ENCODE measurements at places on chromosomes 2 and 18. TPM values are rescaled to one million over a fixed set of nuclear protein-coding genes. Genes with fewer than 3 reads are reported as not detected.

Gene REG3G
- 0.11 TPM for polyA plus RNA-seq

Gene RSAD2
- polyA plus RNA-seq: 2.9 TPM

Gene PROM2
- polyA plus RNA-seq: 0.35 TPM

Gene METAP1D
- polyA plus RNA-seq: 5.3 TPM

Gene DES
- polyA plus RNA-seq: 19,385 TPM

Gene LONRF2
- 3.0 TPM for polyA plus RNA-seq

Gene SH2D6
- polyA plus RNA-seq: not detected

Gene LRRC30
- polyA plus RNA-seq: not detected

Gene GPD2
- 3.5 TPM for polyA plus RNA-seq

Gene RGPD4
- not detected for polyA plus RNA-seq

Gene HOXD9
- polyA plus RNA-seq: not detected

Gene DCC
- not detected for polyA plus RNA-seq

Gene ARHGAP28
- 1.1 TPM for polyA plus RNA-seq

Gene MROH2A
- not detected for polyA plus RNA-seq

Gene ZFP36L2
- polyA plus RNA-seq: 29.5 TPM
